GM18507 (cell line): ENCODE measurements at places on chromosomes 16 and 17.
A peak's percentile ranks its signal among the peaks of the same experiment; 100 is the strongest.

- no peak for DNase-seq
These were observed 323.6 kb downstream of the C16orf95 start for GRCh38 chr16:86993426-86994110.

DNA sequence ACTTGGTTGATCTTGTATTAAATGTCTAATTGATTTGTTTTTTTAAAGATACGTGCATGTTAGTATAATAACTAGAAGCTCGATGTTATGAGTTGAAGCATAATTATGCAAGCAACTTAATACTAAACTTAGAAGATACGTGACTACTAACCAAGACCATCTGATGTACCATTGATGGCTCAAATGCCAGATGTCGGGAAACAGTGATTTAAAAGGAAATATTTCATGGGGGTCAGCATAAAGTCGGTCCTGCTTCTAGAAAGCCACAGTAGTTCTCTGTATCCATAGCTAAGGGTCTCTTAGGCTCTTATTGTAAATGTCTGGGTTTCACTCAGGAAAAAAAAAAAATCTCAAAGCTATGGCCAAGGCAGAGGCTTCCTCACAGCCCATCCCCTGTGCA, 61.2 kb upstream of the RBFOX1 start:
- no peak for DNase-seq

DNA sequence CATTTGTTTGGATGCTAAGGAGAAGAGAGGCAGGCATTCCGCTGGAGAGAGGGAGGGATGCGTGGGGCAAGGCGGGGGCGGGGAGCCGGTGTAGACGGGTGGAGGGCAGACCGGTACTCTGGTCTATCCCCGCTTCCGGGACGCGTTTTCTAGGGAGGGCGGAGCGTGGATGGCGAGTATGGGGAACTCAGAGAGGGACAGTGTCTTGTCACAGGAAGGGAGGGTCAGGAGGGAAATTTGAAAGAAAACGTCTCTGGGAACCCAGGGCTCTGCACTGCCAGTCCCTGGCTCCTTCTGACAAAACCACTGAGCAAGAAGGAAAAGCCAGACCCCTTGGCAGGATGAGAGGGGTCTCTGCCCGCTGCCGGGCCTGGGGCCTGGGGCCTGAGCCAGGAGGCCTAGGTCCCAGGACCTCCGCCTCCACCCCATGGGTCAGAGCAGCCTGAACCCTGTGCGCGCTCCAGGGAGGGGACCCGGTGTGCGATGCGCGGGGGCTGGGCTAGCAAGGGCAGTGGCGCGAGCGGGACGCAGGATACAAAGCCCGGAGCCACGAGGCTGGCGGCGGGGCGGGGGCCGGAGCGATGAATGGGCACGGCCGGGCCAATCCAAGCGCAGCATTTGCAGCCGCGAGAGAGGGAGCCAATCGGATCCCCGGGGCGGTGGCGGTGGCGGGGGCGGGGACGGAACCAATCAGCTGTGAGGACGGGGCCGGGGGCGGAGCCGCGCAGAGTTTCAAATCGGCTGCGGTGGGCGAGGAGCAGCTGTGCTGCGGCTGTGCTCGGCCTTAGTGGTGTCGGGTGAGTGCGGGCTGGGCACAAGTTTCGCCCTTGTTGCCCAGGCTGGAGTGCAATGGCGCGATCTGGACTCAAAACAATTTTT, at the start of gene PIMREG:
Gene PIMREG, plus strand, starts transcription at position 764 of the 879 bp plus-strand sequence. CDS start 656 bp downstream, outside the sequence.
- DNase-seq, result peak; percentile 91

- DNase-seq, result no peak
These were observed 2.0 kb upstream of the CDH8 start for GRCh38 chr16:62038225-62038624.

DNA sequence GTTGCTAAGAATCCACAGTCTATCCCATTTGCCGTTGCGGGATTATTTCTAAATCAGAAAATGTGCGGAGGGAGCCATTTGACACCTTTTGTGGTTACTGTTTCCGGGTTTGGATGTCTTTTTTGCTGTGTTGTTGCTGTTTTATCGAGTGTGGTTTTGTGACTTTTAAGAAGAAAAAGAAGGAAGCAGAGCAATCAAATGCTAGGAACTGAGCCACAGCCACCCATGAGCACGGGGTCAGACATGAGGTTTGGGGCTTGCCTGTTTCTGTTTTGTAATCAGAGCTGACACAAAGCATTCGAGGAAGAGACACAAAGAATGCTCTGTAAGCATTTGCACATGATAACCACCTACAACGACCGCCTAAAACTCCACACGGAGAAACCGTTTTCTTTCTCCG, 53.1 kb upstream of the CHMP6 start:
- no peak for DNase-seq

GRCh38 chr16:28059841-28060575, 3.5 kb downstream of the GSG1L start:
- no peak for DNase-seq

DNA sequence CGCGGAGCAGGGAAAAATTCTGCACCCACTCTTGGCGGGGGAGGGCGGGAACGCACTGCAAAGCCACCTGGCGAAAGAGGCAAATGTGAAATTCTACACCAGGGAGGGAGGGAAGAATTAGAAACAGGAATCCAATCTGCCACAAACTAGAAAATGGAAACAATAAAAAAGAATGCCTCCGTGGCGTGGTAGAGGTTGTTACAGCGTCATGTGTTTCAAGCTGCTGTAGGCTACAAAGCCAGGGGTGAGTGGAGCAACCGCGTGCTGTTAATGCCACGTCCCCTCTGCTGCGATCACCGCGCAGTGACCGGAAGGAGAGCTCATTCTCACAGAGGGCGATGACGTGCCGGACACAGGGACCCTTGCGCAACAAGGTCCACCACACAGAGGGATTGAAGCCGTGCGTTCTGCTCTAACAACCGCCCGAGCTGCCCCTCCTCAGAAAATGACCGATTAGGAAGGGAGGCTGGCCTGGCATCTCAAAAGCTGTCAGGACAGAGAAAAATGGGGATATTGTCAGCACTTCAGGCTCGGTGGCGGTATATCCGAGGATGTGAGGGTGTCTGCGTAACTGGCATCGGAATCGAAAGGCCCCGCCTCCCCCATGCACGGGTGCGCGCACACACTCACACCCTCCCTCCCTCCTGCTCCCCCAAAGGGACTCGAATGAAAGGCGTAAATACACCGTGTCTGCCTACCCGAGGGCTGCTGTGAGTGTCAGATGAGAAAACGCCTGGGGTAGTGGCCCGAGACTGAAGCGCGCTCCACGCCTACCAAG, 70.8 kb upstream of the TNRC6C start:
- DNase-seq, result no peak

- no peak for DNase-seq
These were observed 578.4 kb downstream of the CDH11 start for GRCh38 chr16:64543441-64543840.

DNA sequence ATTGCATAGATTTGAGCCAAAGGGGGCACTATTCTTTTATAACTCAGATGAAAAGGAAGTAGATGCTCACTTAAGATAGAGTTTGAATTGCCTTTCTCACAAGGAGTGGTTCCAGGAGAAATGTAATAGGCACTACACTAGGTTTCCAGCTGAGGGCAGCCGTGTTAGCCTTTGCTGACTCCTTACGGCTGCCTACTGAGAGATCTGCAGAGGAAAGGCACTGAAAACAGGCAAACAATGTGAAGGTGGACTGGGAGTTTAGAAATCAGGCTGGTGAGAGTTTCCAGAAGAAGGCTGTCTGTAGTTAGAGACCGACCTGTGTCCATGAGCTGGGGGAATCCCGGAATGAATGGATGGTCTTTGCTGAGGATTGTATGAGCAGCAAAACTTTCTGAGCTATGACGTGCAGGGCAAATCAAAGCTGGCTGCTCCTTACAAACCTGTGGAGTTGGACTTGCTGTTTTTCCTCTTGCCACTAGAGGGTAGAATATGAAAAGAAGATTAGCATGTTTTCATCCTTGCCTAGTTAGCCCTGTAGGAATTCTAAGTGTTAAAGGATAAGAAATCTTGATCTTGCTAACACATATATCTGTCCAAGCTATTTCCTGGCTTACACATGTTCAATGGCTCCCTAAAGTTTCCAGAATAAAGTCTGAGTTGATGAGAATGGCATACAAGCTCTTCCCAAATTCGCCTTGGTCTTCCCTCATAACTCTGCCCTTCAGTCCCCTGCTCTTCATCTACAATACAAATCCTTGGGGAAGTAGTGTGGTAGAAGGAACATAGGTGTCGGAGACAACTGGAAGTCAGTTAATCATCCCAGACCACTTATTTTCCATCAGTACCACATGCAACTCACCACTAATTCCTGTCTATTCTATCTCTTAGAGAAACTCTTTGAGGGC, 20.1 kb upstream of the TAOK1 start:
- peak; percentile 48 for DNase-seq
